Activated naive CD4-positive, alpha-beta T cell treated with anti-CD3 and anti-CD28 coated beads, Interleukin-2, amount 50 U/mL, for 72 hours (primary cell): ENCODE measurements at places on chromosomes 7 and 10.
A peak's percentile ranks its signal among the peaks of the same experiment; 100 is the strongest.

- DNase-seq: no peak
Observed at GRCh38 chr10:48900371-48900801, 39.3 kb downstream of the LRRC18 start.

- DNase-seq: peak; percentile 76
Observed at GRCh38 chr10:30027057-30028005, 32.1 kb downstream of the JCAD start.

DNA sequence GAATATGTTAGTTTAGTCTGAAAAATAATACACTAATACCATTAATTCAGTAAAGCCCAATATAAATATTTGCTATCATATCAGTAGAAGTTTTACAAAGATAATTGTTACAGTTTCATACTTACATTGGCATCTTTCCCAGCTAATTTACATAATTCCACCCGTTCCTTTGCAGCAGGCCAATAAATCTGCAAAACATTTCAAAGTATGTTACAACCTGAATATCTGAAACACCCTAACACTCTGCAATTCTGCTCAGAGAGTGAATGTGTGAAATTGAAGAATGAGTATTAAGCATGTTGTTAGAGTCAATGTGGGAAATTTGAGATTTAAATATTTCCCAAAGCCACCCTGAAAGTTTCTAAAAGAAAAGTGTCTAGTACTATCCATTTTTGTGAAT, 105.5 kb downstream of the SEMA3D start:
- DNase-seq: no peak

GRCh38 chr10:59606551-59606961, 103.1 kb downstream of the SLC16A9 start:
- DNase-seq: no peak

- peak; percentile 80 for DNase-seq
Observed at GRCh38 chr10:79286318-79286951, 60.8 kb upstream of the PPIF start.
